ENCODE measurements at places on chromosomes 2 and 18.
A peak's percentile ranks its signal among the peaks of the same experiment; 100 is the strongest.

GRCh38 chr18:79436556-79437275, 41.0 kb downstream of the NFATC1 start:
- no peak for DNase-seq

- peak; percentile 6 for DNase-seq
Observed at GRCh38 chr2:168490015-168490874, 34.2 kb downstream of the CERS6 start.

DNA sequence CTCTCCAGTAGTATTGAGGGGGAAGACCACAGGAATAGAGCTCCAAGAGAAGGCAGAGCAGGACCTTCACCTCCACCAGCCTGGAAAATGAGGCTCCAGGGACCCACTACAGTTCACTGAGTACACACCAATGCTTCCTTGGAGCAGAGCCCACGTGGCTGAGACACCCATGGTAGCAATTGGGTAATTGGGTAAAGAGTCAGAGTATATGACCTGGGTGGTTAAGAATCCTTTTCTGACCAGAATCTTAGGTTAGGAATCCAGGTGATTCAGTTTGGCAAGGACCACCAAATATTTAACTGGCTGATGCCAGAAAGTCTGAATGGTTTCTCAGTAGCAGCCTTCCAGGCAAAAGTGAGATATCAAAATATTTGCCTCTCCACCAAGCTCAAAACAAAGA, 107.7 kb downstream of the MDH1 start:
- no peak for DNase-seq

DNA sequence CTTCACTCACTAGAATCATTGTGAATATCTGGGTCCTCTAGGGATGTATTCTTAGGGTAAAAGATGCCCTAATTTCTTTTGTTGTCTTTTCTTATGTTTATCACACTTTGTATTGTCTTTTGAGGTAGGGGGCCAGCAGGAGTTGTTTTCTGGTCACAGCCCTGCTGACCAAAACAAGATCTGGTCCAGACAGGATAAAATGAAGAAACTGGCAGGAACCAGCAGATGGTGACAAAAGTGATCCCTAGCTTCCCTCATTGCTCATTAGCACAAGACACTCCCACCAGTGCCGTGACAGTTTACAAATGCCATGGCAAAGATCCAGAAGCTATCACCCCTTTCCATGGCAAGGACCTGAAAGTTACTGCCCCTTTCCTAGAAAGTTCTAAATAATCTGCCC, 81.7 kb upstream of the CCDC85A start:
- no peak for DNase-seq

DNA sequence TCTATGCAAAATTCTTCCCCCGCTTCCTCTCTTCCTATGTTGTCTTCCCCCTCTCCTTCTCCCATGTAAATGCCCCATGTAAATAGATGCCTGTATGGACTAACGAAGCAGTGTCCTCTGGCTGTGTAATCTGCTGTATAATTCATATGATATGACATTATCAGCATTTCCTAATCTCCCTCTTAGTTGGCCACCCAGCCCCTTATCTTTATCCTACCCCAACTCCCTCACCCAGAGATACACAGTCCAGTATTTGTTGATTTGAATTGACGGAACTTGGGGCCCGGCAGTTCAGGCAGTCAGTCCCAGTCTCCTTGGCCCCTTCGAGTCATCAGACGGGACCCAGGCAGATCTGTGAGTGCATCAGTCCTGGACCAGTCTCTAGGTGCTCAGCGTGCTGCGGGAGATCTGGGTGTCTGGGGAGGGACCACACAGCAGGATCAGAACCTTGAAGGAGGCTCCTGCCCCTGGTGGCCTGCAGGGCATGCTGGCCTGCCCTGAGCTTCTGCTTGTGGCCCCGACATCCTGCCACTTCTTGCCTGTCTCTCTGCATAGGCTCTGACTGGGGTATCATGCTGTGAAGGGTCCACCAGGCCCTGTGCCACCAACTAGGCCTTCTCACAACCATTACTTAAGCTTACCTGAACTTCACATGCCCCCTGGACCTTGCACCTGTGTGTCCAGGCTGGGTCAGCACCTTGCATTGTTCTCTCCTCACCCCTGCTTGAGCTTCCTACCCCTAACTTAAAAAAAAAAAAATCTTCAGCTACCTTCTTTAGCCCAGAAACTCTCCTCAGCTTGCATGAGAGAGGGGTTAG, 88.1 kb upstream of the ATL2 start:
- no peak for DNase-seq

GRCh38 chr2:50466685-50467084, 565.2 kb downstream of the NRXN1 start:
- no peak for DNase-seq

- no peak for DNase-seq
Observed at GRCh38 chr2:119422360-119423107, 9.1 kb upstream of the TMEM37 start.
